ENCODE measurements at places on chromosomes 11 and 22.

- peak; percentile 77 for DNase-seq
Measured at GRCh38 chr11:93921695-93922468, 71.5 kb upstream of the VSTM5 start.

- peak; percentile 72 for DNase-seq
Measured at GRCh38 chr22:17258015-17258787, 39.0 kb upstream of the ADA2 start.

GRCh38 chr22:30284172-30284571 lies 5.1 kb downstream of the CASTOR1 start:
- DNase-seq, result no peak

- no peak for DNase-seq
Measured at GRCh38 chr11:117859488-117860112, 16.9 kb downstream of the FXYD6 start.

GRCh38 chr11:99988471-99988837 lies 698.6 kb upstream of the ARHGAP42 start:
- DNase-seq, result no peak

DNA sequence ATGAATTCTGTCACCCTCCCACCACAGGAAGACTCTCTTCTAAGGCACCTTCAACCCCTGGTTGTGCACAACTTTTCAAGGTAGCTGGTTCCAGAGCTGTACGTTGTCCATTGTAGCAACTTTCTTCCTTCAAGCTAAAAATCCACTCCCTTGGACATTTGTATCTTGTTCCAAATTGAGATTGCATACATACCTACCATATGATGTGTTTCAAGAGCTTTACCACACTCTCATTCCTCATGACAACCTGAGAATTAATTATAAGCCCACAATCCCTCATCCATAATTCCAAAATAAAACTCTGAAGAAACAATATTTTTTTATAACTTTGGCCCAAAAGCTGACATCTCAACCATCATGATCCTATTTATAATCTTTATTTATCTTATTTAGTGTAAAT lies 3.0 kb downstream of the OR52W1 start:
- DNase-seq, result no peak

DNA sequence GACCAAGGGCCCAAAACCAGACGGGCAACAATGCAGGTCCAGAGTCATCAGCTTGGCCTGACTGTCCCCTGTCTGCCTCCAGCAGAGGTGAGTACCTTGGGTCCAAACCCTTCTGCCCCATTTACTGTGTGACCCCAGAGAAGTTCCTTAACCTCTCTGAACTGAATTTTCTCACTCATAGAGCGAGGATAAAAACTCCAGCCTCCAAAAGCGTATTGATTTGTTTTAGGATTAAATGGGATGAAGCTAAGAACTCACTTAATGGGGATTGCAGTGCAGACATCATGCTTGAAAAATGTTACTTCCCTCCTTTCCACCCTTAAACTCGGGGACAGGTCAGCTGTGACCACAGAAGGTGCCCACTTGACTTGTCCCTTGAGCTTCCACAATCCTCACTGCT lies 22.6 kb downstream of the IGLL1 start:
- DNase-seq, result no peak

DNA sequence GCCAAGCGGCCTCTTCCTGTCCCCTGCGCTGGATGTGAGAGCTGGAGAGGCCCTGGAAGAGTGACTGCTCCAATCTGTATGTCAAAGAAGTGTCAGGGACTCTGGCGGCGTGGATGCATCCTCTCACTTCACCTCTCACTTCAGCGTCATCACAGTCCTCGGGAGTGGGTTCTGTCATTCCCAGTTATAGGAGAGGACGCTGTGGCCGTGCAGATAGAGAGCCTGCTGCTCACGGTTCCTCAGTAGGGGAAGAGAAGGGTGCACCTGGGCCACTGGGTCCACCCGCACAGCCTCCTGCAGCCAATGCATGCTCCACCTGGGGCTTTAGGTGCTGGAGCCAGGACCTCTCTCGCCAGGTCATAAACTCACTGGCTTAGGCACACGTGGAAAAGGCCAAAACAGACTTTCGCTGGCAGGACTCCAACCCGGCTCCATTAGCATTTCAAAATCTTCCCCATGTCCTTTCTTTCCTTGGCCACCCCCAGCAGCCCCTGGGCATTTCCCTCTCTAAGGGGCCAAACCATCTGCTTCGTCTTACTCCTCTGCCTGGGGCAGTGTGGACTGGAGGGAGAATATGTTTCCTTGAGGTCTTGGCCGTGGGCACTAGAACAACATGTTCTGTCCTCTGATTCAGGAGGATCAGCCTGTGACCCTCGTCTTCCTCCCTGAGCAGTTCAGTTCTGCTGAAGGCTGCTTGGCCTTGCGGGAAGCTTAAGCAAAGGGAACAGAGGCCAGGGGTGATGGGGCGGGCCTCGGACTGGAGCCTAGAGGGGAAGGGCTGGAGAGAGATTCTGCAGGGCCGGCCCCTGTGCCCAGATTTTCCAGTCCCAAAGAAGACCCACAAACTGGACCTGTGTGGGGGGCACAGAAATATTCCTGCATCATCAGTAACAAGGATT lies 57.8 kb downstream of the ST14 start:
- DNase-seq, result no peak

GRCh38 chr11:61917334-61918109 lies at the start of gene RAB3IL1:
TSS of gene RAB3IL1 (minus strand) at chr11:61917566. CDS start at chr11:61917367, 199 bp downstream.
- DNase-seq, result no peak

GRCh38 chr11:118086913-118087768 lies at the start of gene SMIM35:
TSS of gene SMIM35 (minus strand) at chr11:118086963. CDS start at chr11:118086757, 206 bp downstream.
- DNase-seq, result no peak

GRCh38 chr22:44611880-44612496 lies 90.0 kb upstream of the PRR5 start:
- no peak for DNase-seq

DNA sequence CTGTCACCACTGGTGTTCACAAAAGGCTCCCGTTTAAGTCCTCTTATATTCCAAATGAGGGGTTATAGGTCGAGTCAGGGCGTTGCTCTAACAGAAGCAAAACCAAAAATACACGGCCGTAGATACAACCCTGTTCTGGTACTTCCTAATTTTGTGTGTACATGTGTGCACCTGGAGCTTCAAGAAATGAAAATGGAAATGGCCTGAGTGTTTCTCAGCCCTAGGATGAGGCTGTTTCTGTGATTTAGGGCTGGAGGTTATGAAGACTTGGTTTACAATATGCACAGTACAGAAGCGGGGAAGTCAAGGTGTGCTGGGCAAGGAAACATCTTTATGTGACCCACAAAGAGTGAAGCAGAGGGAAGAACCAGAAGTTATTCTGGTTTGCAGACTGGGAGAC lies 110.4 kb upstream of the OR4B1 start:
- DNase-seq, result no peak

DNA sequence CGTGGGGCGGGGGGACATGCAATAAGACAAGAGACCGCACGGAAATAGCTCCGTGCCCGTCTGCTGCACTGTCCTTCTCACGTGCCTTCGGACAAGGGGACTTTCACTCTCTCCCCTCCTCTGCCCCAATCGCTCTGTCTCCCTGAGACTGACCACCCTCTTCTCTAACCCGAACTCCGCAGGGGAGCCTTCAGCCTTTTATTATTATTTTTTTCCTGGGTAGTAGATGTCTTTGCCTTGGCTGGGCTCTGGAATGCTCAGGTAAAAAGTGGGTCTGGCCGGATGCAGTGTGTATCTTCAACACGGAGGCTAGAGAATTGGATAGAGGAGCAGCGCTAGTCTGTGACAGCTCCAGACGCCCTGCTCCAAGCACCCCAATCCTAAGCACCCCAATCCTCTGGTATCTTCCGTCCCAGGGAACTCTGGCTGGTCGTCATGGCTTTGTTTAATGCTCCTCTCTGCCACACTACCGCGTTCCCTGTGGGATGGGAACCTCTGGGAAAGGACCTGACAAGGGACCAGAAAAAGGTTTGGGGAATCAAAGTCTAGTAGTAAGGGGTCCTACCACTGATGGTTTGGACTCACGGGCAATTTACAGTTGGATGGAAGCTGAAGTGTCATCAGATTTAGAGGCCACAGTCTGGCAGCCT lies 25.1 kb upstream of the ROBO3 start:
- DNase-seq, result no peak

DNA sequence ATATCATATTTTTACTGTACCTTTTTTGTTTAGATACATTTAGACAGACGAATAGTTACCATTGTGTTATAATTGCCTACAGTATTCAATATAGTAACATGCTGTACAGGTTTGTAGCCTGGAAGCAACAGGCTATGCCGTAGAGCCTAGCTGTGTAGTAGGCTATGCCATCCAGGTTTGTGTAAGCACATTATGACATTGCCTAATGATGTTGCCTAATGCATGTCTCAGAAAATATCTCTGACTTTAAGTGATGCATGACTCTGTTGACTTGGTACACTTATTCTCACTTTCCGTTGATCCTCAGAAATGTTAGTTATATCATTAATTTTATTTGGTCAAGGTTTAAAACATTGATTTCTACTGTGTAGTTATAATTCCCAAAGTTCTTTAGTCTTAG lies 39.9 kb downstream of the OR2AT4 start:
- DNase-seq, result no peak

- DNase-seq, result no peak
Measured at GRCh38 chr11:117188620-117189081, 10.1 kb downstream of the SIDT2 start.

- DNase-seq, result no peak
Measured at GRCh38 chr22:28734393-28734792, 7.2 kb downstream of the CHEK2 start.

DNA sequence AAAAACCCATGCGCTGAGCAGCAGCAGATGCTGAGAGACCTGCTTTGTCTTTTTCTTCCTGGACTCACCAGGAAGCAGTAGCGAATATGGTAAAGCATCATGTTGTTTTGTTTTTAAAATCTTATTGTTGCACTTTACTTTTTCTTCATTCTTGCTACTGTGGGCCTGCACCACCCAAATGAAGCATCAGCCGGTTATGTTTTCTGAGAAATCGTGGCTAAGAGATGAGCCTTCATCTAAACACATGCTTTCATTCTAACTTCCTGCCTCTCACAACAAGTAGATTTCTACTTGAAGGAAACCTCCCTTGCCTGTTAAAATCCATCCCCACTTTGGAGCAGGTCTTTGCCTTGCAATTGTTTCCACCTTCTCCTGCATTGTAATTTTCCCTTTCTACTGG lies 1025.9 kb downstream of the NTM start:
- DNase-seq, result no peak

DNA sequence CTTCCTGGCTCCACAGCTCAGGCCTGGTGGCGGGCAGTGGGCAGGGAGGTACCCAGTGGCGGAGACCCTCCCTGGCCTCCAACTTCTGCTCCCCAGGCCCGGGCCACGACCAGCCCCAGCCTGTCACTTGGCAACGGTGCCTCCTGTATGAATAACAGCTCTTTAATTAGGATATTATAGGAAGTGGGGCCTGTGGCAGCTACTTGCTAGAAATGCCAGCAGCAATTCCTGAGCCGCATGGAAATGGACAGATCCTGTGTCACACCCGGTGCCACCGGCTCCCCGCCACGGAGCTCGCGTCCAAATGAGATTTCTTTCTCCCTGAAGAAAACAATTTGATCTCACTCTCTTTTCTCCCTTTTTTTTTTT lies 104.5 kb downstream of the CHST1 start:
- DNase-seq, result no peak

- no peak for DNase-seq
Measured at GRCh38 chr22:20607157-20607907, 99.9 kb downstream of the MED15 start.

DNA sequence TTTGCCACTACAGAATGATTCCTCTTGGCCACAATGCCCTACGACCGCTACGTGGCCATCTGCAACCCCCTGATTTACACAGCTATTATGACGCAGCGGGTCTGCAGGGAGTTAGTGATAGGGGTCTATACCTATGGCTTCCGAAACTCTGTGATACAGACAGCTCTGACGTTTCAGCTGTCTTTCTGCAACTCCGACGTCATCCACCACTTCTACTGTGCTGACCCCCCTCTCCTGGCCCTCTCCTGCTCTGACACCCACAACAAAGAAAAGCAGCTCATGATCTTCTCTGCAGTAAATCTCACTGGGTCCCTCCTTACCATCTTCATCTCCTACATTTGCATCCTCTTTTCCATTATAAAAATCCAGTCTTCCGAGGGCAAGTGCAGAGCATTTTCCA lies 52.3 kb upstream of the OR5P2 start:
- no peak for DNase-seq

GRCh38 chr11:103546236-103546635 lies 437.0 kb downstream of the DYNC2H1 start:
- no peak for DNase-seq

DNA sequence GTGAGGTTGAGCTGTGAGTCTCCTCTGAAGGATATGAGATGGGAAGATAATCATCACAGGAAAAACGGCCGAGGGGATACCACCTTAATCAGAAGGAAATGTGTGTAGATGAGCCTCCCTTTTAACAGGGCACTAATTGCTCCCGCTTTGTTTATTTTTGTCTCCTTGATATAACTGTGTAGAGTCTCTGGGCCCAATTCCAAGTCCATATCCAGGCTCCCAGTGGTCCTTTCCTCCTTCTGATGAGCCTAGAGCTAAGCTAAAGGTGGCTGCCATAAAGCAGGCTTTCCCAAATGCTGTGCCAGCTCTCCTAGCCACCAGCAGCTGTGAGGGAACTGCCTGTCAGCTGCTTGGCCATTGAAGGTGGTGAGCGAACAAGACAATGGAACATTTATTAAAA lies 17.1 kb upstream of the CCDC90B start:
- no peak for DNase-seq

All from H4 (cell line).